ENCODE measurements at places on chromosomes 3 and 15.

DNA sequence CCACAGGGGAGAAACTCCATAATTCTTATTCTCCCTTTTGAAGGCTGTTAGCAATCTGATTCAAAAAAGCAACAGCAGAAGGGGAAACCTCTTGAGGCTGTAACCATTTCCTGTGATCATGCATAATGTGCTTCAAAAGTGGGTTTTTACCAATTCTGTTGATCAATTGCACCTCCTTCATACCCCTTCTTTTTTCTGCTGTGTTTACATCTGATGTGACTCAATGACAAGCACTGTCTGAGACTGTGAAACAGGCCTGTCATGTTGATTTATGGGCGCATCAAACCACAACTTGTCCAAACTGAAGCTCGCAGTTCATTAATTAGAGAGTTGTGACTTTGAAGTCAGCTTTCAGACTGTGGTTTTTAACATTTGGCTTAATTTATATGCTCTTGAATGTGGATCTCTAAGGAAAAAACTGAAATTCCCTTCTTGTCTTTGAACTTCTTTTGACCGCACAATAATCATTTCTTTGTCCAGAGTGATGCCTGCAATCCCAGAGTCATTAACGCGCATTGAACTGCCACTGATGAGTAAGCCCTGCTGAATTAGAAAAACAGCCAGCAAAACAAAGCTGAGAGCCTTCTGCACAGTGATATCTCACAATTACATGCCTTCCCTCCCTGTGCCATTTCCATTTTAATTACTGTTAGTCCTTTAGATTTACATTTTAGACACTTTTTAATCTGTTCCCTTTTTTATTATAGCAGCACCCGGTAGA lies 532.8 kb downstream of the FOXP1 start:
- peaks cover 100% of the 10 kb centered on the region for H3K4me1 ChIP-seq
- peaks cover 90% of the 10 kb centered on the region for H3K36me3 ChIP-seq
- H3K4me3 ChIP-seq = peak overlapping the region; percentile 16

GRCh38 chr3:129890125-129890524 lies 3.4 kb downstream of the TMCC1 start:
- H3K4me1 ChIP-seq = peaks cover 47% of the 10 kb centered on the region
- H3K27me3 ChIP-seq = no peaks in the 10 kb centered on the region
- no peak overlapping the region for H3K27ac ChIP-seq

DNA sequence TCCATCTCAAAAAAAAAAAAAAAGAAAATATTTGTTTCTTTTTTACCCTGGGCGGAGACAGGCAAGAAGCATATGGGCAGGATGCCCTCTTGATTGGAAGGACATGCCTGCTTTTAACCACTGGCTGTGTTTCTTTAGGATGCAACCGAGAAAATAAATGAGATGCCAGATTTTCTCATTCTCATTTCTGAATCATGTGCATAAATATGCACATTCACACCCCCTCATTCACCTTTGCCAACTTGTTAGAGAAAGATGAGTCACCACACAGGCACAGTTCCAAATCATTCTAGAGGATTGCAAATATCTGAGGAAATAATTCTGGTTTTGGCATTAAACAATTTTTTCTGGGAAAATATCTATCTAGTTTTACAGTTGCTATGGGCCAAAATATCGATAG lies 3.3 kb downstream of the LIPH start:
- no peak overlapping the region for H3K4me3 ChIP-seq
- H3K27me3 ChIP-seq = no peaks in the 10 kb centered on the region
- no peak overlapping the region for H3K27ac ChIP-seq
- peaks cover 12% of the 10 kb centered on the region for H3K4me1 ChIP-seq

DNA sequence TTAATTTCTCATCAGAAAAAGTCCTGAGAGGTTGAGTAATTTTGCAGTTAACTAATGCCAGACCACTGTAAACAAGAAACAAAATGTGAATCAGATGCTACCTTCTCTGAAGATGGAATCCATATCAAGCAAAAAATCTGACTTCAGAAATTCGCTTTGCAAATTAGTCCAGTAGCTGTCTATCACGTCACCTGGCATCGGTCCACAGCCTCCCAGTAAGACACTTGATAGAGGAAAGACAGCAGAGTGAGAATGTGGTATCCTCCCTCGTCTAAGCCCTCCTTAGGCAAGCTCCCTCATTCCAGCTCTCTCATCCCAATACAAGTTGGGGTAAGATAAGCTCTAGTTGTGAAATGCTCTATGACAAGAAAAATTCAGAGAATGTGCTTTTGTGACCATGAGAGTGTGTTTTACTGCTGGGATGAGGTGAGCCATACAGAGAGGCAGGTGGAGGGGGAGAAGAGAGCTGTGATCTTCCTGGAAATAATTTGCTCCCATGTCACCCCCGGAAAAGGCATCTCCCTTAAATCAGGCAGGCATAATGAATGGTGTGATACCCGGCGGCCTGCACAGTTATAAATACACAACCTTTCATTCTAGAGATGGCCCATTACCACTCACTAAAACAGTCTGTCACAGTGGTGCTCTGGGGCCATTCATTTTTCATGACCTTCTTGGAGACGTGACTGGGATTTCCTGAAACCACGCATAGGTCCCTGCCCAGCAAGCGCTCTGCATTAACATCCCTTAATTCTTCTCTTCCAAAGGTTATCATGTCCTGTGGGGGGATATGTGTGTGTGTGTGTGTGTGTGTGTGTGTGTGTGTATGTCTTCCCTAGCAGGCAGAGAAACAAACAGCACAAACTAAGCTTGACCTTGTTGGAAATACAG lies 602.0 kb upstream of the KCNMB2 start:
- H3K27me3 ChIP-seq = no peaks in the 10 kb centered on the region
- no peaks in the 10 kb centered on the region for H3K4me1 ChIP-seq
- H3K36me3 ChIP-seq = no peaks in the 10 kb centered on the region
- H3K4me3 ChIP-seq = no peak overlapping the region

DNA sequence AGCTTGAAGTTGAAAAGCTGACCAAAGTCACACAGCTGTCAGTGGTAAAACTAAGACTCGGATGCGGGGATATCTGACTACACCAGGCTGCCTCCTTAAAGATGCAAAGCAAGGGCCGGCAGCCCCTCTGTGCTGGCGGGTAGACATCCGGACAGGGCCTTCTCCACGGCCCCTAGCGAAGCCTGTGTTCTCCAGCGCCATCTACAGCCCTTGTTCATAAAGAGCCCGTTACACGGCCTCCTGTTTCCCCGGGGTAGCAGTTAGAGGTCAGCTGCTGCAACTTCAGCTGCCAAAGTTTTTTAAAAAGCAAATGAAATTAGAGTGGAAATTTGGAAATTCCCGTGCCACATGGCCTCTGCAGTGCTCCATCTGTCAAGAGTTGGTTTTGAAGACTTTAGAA lies 383.0 kb downstream of the TBL1XR1 start:
- peaks cover 5% of the 10 kb centered on the region for H3K27me3 ChIP-seq
- H3K36me3 ChIP-seq = no peaks in the 10 kb centered on the region
- no peak overlapping the region for H3K27ac ChIP-seq
- no peaks in the 10 kb centered on the region for H3K4me1 ChIP-seq

- H3K36me3 ChIP-seq = no peaks in the 10 kb centered on the region
- DNase-seq = peak; percentile 43
- no peak overlapping the region for H3K27ac ChIP-seq
- H3K4me3 ChIP-seq = no peak overlapping the region
- no peaks in the 10 kb centered on the region for H3K4me1 ChIP-seq
Observed at GRCh38 chr3:161854232-161854771, 357.7 kb downstream of the OTOL1 start.

- H3K4me3 ChIP-seq = no peak overlapping the region
- H3K27me3 ChIP-seq = no peaks in the 10 kb centered on the region
- H3K4me1 ChIP-seq = peaks cover 7% of the 10 kb centered on the region
- no peak overlapping the region for H3K27ac ChIP-seq
- no peak for DNase-seq
Observed at GRCh38 chr3:47523310-47524073, 10.0 kb upstream of the ELP6 start.

GRCh38 chr3:97957617-97958311 lies 14.5 kb downstream of the RIOX2 start:
- H3K4me3 ChIP-seq = no peak overlapping the region
- H3K27me3 ChIP-seq = no peaks in the 10 kb centered on the region
- no peak overlapping the region for H3K27ac ChIP-seq
- H3K36me3 ChIP-seq = peaks cover 47% of the 10 kb centered on the region
- peaks cover 12% of the 10 kb centered on the region for H3K4me1 ChIP-seq

All from activated CD8-positive, alpha-beta T cell treated with anti-CD3 and anti-CD28 coated beads for 36 hours (primary cell).